ENCODE measurements at places on chromosomes 4 and X.

GRCh38 chrX:88903989-88904718, 157.1 kb downstream of the CPXCR1 start:
- no peak for DNase-seq

DNA sequence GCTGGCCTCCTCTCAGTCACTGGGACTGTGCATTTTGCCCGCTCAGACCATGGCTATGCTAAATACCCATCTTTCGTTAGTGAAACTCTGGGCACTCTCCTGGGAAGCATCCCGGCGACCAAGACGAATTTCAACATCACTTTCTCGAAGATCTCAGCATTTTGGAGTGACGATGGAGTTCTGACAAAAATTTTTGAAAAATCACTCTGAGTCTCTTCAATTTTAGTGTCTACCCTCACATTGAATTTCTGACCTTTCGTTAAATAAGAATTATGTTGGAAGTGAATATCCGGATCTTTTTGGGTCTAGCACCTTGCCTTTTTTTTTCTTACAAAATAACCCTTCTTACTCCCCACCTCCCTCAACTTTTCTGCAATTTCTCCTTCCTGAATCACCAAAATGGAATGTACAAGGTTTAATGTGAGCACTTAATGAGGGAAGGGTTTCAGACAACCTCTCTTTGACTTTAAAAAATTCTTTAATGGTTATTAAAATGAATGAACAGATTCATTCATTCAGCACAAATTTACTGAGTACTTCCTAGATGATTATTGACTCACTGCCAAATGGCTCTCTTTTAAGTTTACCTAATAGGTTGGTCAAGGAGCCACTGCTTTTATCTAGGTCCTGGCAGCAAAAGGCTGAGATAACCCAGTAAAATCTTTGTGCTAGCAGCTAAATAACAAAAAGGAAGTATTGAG, 746 bp upstream of the AADAT start:
- DNase-seq: no peak

DNA sequence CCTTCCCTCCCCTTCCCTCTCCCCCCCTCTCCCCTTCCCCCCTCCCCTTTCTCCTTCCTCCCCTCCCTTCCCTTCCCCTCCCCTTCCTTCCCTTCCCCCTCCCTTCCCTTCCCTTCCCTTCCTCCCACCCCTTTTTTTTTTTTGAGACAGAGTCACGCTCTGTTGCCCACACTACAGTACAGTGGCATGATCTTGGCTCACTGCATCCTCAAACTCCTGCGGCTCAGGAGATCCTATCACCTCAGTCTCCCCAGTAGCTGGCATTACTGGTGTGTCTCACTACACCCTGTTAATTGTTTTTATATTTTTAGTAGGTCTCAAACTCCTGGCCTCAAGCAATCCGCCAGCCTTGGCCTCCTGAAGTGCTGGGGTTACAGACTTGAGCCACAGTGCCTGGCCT, 66.6 kb downstream of the TBC1D9 start:
- DNase-seq: no peak

DNA sequence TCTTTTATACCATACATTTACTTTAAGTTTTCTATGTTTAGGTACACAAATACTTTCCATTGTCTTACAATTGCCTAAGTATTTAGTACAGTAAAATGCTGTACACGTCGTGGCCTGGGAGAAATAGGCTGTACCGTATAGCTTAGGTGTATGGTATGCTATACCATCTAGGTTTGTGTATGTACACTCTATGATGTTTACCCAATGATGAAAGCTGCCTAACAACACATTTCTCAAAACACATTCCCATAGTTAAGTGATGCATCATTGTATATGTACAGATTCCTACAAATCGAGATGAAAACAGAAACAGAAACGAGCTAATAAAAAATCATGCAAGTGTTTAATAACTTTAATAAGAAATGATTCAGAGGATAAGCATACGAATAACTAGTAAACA, 51.6 kb downstream of the SPANXA2 start:
- no peak for DNase-seq

DNA sequence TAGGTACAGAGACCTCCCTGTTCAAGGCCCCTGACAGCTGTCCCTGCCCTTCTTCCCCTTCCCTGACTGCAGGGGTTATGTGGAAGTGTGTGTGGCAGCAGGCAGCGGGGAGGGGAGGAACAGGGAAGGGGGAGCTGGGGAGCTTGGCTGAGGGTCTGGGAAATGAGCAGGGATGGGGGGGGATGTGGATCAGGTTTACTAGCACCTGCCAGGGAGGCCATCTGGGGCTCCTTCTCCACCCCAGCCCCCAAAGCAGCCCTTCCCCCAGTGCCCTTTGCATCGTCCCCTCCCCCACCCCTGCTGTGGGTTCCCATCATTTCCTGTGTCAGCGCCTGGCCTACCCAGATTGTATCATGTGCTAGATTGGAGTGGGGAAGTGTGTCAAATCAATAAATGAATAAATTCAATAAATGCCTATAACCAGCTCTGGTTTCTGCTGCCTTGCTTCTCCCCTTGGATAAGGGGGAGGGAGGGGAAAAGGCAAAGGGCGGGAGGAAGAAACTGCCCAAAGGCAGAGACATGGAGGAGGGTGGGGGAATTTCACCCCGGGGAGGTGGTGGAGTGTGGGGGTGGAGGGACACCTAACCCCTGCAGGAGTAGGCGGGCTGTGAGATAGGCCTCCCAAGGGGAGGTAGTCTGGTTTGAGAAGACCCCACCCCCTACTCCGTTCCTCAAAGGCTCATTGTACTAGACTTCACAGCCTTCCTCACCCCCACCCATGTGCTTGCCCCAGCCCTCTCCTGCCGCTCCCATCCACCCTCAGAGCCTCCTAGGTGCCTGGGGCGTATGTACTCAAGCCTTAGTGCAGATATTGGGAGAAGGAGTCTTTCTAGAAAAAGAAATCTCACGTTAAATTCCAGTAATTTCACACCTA, 3.2 kb downstream of the CXorf65 start:
- DNase-seq: no peak

- DNase-seq: no peak
Measured at GRCh38 chrX:116142976-116143375, 27.6 kb upstream of the AGTR2 start.

GRCh38 chrX:44155126-44155525, 181.9 kb upstream of the NDP start:
- no peak for DNase-seq

- DNase-seq: no peak
Measured at GRCh38 chr4:1479454-1479853, 73.2 kb upstream of the NKX1-1 start.

- DNase-seq: no peak
Measured at GRCh38 chrX:56794404-56795230, 65.6 kb downstream of the NBDY start.

GRCh38 chrX:12956704-12957534, 18.0 kb upstream of the TMSB4X start:
- no peak for DNase-seq

- no peak for DNase-seq
Measured at GRCh38 chr4:139247241-139247640, 32.8 kb downstream of the MGARP start.

DNA sequence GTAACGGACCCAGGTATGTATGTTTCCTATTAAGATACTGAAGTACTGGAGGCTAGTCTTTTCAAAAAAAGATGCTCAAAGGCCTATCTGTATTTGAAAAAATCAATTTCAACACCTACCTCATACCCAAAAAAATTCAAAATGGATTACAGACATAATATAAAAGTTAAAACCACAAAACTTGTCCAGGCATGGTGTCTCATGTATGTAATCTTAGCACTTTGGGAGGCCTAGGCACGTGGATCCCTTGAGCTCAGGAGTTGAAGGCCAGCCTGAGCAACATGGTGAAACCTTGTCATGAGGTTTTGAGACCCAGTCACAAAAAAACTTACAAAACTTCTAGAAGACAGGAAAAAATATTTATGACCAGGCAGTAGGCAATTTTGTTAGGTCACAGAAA, 16.7 kb downstream of the RBMX start:
- no peak for DNase-seq

DNA sequence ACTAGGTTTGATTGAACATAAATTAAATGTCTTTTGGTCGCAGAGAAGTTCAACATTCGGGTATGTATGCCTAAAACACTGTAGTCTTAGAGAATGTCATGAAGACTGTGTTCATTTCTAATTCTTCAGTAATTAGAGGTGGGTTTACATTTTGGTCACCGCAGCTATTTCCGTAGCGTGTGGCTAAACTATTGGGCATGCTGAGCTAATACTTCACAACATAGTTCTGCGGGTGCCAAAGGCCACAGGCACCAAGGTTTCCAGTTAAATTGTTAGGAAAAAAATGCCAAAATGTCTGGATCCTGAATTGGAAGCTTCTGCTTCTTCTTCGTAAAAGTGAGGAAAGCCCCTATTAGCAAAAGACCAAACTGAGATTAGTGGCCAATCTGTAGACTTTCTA, 25.1 kb downstream of the SMIM31 start:
- no peak for DNase-seq

DNA sequence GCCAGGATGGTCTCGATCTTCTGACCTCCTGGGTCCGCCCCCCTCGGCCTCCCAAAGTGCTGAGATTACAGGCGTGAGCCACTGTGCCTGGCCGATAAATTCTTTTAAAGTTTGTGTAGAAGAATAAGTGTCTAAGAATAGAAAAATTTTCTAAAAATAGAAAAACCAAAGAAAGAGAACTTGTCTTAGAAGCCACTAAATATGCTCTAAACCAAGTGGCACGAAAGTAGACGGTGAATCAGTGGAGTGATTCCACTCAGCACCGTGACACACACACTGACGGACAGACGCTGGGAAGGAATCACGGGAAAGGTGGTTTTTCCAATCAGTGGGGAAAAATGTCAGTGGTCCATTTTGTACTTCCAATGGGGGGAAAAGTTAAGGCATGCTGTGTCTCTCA, 72.7 kb upstream of the PSAPL1 start:
- no peak for DNase-seq

GRCh38 chrX:6885909-6886308, 261.6 kb upstream of the STS start:
- DNase-seq: no peak

- DNase-seq: no peak
Measured at GRCh38 chrX:108439961-108440696, 491 bp downstream of the COL4A5 start.

- no peak for DNase-seq
Measured at GRCh38 chr4:47104986-47105385, 73.6 kb downstream of the GABRB1 start.

GRCh38 chrX:132400706-132401105, 88.1 kb downstream of the MBNL3 start:
- no peak for DNase-seq

GRCh38 chr4:94345266-94345665, 2.6 kb upstream of the HPGDS start:
- DNase-seq: no peak

DNA sequence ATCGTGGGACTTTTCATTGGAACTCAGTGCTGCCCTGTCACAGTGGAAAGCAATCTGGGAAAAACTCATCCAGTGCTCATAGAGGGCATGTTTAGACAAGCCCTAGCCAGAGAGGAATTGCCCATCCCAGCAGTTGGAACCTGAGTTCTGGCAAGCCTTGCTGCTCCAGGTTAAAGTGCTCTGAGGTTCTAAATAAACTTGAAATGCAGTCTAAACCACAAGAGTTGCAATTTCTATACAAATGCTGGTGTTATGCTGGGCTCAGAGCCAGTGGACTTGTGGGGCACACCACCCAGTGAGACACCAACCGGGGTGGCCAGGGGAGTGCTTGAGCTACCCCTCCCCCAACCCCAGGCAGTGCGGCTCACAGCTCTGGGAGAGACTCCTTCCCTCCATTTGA, 142.8 kb upstream of the PPP1R2C start:
- DNase-seq: no peak

GRCh38 chrX:9163214-9163709, 129.3 kb upstream of the FAM9B start:
- no peak for DNase-seq

- DNase-seq: no peak
Measured at GRCh38 chr4:6118201-6118600, 82.1 kb downstream of the JAKMIP1 start.

GRCh38 chrX:51215266-51215665, 117.4 kb upstream of the NUDT10 start:
- no peak for DNase-seq

GRCh38 chr4:141375855-141376254, 155.2 kb downstream of the ZNF330 start:
- no peak for DNase-seq

DNA sequence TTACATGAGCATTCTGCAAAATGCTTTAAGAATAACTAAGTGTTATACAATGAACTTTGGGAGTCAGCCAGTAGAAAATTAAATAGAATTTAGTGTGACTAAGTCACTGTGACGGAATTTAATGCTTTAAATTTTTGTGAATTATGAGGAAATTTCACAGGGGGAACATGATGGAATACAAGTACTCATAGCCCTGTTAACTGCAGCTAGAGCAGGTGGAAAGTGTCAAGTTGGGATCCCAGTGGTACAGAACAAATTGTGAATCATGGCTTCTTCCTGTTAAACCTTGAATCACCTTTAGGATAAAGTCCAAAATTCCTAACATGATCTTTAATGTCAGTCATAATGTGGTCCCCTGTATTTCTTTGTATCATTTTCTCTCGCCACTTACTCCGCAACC, 212.2 kb upstream of the CENPE start:
- DNase-seq: no peak

GRCh38 chr4:53366301-53366716, 448 bp upstream of the SCFD2 start:
- DNase-seq: no peak

DNA sequence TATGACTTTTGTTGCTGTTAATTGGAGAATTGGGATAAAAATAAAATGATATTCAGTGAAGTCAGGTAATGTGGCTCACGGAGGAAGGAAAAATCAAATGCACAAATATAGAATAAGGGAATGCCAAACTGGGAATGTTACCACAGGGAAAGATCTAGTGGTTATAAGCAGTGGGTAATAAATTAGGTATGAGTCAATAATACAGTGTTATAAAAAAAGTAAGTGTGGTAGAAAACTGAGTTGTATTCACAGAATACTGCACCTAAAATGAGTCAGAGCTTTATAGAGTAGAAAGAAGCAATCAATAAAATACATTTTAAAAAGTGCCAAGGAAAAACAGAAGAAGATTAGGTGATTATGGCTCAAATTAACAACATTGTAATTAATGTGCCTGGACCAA, 34.5 kb downstream of the INTS12 start:
- no peak for DNase-seq

DNA sequence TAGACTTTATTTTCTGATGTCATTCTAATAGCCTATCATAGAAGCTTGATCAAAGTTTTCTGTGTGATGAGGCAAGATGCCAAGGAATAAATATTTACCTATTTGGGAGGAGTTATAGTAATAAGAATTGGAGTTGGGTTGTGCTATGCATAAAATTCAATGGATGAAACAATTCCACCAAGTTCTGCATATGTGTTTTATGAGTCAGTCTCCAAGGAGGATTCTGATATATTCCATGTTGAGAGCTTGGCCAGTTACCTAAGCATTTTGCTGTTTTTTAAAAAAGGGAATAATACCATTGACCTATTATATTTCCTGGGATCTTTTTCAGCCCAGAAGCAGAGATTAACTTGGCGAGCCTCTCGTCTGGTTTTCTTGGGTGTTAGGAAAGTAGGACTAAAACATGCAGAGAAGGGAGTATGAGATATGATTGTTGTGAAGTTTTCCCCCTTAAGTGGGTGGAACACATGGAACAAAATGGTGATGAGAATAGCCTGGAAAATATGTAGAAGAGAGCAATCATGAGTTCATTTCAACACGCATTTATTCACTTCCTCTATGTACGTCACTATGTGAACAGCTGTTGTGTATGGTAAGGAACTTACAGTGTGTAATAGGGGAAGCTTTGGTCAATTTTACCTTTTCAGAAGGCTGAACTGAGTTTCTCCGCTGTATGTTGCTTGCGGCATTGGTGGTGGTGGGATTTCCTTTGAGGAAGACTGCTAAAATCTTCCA, 39.2 kb downstream of the POLA1 start:
- DNase-seq: no peak

Data from stimulated activated CD8-positive, alpha-beta memory T cell treated with anti-CD3 and anti-CD28 coated beads, Interleukin-15, amount 100 ng/mL, for 1 hour (primary cell).